PC-9 (cell line): ENCODE measurements at places on chromosomes 4 and X. TPM values are rescaled to one million over a fixed set of nuclear protein-coding genes. Genes with fewer than 3 reads are reported as not detected.

DNA sequence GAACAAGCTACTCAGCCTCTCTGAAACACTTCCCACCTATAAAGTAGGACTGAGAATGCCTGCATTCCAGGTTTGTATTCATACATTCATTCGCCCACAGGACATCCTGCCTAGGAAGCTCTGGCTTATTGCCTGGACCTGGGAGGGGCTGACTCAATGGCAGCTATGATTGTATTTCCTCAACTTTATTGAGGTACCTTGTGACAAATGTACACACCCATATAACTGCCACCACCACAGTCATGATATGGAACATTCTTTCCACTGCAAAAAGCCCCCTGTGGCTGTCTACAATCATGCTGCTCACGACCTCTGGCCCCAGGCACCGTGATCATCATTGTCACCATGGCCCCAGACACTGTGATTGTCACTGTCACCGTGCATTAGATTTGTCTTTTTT lies 68.3 kb downstream of the ABLIM2 start:
- peak; percentile 19 for DNase-seq

DNA sequence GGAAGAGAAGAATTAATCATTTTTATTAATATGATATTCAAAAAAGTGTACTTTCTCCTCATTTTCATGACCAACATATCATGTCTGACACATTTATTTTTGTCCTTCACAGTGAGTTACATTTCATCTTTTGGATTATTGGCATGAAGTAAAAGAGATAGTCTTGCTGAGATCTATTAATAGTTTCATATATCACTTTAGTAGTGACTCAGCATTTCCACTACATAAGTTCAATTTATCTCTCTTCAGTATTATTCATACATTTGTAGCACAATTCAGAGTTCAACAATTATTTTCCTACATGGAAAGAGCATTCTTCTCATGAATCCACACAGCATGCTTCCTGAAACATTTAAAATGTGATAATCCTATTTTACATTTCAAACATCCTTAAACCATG lies 1461.1 kb downstream of the TECRL start:
- no peak for DNase-seq

H2BW2 gene
- total RNA-seq = not detected in 2 replicates

DNA sequence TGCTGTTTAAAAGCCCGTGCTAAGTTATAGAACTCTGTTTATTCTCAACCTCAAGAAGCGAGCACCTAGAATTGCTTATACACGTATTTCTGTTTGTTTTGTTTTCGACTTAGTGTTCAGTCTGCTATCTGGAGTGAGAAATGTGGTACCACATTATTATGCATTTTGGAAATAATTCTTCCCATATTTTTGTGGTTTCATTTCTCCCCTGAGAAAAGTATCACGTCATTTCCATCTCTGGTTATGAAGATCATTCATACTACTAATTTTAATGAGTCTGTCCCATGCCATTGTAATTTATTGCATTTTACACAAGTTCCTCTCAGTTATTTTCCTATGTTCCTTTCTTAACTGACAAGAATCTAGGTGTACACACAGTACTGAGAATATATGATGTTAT lies 186.0 kb downstream of the DCHS2 start:
- no peak for DNase-seq

GRCh38 chr4:52869196-52869595 lies 7.1 kb downstream of the RASL11B start:
- DNase-seq = no peak

- DNase-seq = no peak
Measured at GRCh38 chr4:8605289-8605688, 12.7 kb downstream of the CPZ start.

- DNase-seq = no peak
Measured at GRCh38 chr4:94575652-94576051, 123.9 kb downstream of the PDLIM5 start.

DNA sequence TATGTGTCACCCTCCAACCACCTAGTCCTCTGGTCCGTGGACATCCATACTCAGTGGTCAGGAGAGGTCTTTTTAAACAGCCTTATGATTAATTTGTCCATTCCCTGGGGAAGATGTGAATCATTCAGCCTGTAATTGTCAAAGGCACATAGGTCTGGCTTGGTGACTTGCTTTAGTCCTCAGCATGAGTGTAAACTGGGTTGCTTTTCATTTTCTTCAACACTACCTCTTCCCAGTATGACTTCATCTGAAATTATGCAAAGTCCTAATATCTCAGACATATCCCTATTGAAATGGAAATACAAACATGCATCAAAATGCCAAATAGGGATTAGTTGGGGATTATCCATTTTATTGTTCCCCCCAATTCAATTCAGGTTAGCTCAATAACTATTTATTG lies 208.3 kb upstream of the AMOT start:
- no peak for DNase-seq

GRCh38 chrX:38805432-38806389 lies 4.5 kb downstream of the MID1IP1 start:
- DNase-seq = no peak

RAB33A gene
- total RNA-seq = 0.57 and 0.95 TPM in 2 replicates

GYPE gene
- not detected in 2 replicates for total RNA-seq

P2RY10 gene
- not detected in 2 replicates for total RNA-seq

- DNase-seq = no peak
Measured at GRCh38 chr4:90544532-90545045, 417.4 kb downstream of the CCSER1 start.

- DNase-seq = no peak
Measured at GRCh38 chr4:158314756-158315487, 104.6 kb downstream of the TMEM144 start.

DNA sequence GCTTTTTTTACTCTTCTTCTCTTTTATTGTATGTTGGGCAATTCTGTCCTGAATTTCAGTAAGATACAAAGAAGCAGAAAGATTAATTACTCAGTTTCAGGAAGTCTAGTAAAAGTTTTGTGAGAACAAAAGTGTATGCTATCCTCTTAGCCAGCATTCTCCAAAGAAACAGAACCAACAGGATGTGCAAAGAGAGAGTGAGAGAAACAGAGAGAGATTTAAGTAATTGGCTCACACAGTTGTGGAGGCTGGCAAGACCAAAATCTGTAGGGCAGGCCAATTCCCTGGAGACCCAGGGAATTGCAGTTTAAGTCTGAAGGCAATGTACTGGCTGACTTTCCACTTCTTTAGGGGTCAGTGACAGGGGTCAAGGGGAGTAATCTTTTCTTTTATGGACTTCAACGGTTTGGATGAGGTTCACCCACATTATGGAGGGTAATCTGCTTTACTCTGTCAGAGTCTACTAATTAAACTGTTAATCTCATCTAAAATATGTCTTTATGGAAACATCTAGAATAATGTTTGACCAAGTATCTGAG lies 59.2 kb upstream of the SLC39A8 start:
- no peak for DNase-seq

ZNF732 gene
- not detected in 2 replicates for total RNA-seq

DNA sequence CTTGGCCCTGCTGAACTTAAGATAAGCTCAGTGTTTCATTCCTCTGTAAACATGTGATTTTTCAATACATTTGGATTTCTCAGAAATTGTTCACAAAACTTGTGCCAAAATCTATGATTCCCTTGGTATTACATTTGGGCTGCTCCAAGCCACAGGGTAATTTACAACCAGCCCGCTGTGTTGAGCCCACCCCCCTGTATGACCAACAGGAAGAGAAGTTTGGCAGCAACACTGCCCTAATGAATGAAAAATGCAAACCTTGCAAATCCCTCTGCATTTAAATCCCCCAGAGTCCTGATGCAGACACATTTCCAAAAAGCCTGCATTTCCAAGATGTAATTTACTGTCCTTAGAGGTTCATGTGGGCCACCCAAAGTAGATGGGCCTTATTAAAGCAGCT lies 34.1 kb upstream of the GAB1 start:
- no peak for DNase-seq

DNA sequence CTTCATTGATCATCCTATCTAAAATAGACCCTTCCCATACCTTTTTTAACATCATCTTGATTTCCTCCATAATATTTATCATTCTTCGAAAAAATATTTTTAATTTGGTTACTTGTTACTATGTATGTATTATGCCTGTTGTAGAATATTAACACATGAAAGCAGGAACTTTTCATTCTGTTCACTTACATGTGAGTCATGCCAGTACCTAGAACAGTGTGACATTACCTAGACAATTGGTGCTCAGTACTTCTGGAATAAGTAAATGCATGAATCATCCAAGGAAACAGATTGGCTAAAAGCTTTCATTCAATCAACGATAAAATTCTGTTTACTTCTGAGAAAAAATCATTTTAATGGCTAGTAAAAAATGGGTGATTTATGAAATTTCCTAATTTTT lies 76.4 kb downstream of the CXXC4 start:
- no peak for DNase-seq

SERTM2 gene
- not detected in 2 replicates for total RNA-seq

CXCL11 gene
- total RNA-seq = not detected in 2 replicates

- DNase-seq = no peak
Measured at GRCh38 chr4:64559571-64559970, 150.3 kb upstream of the TECRL start.
